ENCODE measurements at places on chromosomes 3 and 15.

DNA sequence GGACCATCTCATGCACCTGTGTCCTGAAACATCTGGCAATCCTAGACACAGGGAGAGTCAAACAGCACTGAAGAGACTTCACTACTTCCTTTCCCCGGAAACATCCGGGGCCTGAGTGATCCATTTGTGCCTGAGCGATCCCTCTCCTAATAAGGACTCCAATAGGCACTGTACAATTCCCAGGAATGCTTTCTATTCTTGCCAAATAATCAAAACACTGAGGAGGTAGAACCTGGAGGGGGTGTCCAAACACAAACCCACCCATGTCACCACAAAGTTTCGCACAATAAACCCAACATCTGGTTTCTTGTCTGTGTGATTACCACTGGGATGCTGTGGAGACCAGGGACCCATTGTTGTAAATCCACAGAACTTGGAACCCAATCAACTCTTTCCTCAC lies 205.0 kb downstream of the OPA1 start:
- no peak for DNase-seq

GRCh38 chr3:190492966-190493365 lies 20.9 kb upstream of the IL1RAP start:
- DNase-seq: no peak

- no peak for DNase-seq
Observed at GRCh38 chr3:32186097-32186496, 52.4 kb upstream of the CMTM8 start.

DNA sequence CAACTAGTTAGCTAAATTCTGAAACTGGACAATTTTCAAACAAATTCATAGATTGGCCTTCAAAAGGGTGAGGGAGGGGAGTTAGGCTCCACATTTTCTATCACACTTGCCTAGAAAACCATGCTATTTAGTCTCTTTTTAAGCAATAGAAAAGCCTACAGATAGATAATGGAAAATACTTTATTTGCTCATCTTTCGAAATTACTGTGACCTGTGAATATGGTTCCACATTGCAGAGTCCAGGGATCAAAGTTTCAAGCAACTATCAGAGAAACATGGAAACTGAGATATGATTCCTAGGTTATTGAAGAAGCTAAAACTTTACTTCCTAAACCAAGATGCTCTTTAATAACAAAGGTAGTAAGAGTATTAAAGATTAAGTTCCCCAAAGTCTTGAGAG lies 176.6 kb upstream of the NECTIN3 start:
- DNase-seq: no peak

Data from breast epithelium (tissue), 4 donors.